ENCODE measurements at places on chromosomes 3 and 15.

GRCh38 chr3:176071943-176072342 is 1125.3 kb downstream of the TBL1XR1 start:
- DNase-seq = no peak

DNA sequence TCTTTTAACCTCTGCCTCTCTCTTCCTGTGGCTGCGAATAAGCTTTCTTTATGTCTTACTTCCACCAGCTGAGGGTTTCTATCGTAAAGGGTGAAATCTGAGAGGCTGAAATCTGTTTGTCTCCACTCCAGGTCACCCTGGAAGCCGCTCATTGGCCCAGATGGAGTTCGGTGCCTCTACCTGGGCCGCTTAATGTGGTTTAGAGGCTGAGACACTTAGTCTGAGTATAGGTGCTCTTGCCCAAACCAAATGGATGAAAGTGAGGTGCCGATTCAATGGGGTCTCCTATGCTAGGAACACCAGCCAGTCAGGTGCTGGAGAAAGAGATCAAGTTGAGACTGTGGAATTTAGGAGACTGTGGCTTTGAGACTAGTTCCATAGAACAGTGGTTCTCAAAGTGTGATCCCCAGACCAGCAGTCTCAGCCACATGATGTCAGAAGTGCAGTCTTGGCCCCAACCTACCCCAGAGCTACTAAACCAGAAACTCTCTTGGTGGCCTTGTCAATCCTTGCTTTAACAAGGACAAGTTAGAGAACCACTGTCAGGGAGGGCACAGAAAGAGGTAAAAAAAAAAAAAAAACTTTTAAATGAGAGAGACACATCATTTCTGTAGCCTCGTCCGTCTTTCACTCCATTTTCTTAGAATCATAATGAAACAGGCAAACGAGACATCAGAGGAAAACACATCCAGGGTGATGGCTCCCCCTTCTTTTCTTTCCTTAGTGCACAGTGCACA is 54.9 kb upstream of the CCR2 start:
- DNase-seq = no peak

GRCh38 chr3:119630128-119630879 is 30.1 kb downstream of the POPDC2 start:
- no peak for DNase-seq

GRCh38 chr15:38795471-38796245 is 231.0 kb upstream of the RASGRP1 start:
- DNase-seq = no peak

DNA sequence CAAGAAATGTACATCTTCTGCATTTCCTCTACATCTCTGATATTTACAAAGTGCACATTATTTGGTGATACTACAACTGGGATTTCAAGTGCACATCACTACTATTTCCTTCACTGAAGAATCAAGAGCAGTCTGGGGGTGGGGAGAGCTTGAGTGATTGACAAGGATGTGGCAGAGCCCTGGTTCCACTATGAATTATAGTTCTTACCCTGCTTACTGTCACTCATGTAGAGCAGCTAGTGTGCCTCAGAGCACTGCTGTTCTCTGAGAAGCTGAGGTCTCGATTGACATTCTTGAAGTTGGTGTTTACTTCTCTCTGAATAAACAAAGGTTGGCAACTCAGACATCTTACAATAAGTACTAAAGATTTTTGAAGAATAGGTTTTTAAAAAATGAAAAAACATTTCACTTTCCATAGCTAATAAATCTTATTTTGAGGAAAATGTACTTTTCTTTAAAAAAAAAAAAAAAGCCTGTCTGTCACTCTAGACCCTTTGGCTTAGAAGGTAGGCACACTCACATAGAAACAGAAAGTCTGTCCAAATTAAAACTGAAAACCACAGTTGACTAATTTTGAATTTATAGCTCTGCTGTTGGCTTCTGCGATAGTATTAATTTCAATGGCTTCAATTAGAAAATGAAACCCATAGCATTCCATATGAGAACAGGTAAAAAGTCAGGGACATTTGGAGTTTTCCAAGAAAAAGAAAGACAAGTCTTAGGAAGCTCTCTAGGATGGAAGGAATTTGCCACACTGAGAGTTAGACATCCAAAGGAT is 5.6 kb downstream of the GREM1 start:
- DNase-seq = no peak

GRCh38 chr3:30455840-30456239 is 150.6 kb upstream of the TGFBR2 start:
- no peak for DNase-seq

Data from mesothelial cell of epicardium (in vitro differentiated cells).